ENCODE measurements at places on chromosomes 16 and 17.

GRCh38 chr17:58413684-58414083 lies 3.6 kb downstream of the RNF43 start:
- DNase-seq, result no peak

DNA sequence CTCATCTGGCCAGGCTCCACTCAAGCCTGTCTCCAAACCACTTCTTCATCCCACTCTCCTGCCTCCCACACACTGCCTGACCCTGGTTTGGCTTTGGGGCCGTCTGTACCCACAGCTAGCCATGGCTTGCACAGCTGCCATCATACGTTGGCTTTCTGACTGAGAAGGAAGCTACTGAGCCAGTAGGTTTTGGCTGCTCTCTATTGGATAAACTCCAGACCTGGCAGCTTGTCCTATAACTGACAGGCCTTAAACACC lies 3.9 kb downstream of the MIF4GD start:
- DNase-seq, result no peak

DNA sequence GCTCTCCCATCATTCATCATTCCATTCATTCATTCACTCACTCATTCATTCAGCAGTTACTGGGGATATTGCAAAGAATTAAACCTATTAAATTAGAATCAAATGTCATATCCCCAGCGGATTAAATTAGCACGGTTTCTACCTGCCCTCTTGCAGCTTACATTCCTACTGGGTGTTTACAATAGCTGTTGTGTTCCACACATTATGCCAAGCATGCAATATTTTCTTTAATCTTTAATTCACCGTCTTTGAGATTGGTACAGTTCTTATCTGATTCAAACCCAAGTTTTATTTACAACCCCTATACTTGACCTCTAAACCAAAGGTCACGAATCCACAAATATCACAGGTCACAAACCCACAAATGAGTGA lies 727 bp upstream of the USP31 start:
- no peak for DNase-seq

- DNase-seq, result no peak
Measured at GRCh38 chr16:19292186-19292585, 6.7 kb downstream of the CLEC19A start.

DNA sequence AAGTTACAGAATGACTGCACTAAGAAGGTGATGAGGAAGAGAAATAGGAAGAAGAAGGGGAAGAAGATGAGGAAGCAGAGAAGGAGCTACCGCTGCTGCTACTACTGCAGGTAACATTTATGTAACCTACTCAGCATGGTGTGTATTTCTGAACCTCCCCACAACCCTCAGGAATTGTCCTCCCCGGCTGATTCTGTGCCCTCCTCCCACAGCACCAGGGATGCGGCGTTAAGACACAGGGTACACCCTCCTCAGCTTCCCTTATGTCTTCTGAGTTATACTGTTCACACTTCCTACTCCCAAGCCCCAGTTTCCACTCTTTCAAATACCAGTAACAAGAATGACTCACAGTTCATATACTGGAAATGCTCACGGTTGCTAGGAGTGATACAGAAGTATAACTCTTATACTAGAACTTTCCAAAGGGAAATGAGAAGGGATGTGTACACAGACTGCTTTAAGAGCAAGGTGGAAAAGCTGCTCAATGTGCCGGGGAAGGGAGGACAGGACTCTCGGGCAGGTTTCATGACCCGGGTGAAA lies 224.5 kb upstream of the PSMD7 start:
- no peak for DNase-seq

DNA sequence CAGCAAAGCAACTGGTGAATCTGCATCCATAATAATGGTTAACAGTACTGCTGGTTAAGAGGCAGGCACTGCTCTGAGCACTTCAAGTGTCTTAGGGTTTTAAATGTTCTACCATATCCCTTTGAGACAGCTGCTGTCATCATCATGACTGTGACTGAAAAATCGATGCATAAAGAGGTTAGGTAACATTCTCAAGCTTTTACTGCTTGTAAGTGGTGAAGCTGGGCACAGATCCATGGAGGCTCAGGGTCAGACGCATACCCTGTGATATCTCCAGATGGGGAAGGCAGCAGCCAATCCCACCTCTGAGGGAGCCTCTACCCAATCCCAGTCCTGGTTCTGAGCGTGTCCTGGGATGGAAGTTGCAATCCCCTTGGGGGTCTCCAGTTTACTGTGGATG lies 57.6 kb upstream of the SOX9 start:
- no peak for DNase-seq

DNA sequence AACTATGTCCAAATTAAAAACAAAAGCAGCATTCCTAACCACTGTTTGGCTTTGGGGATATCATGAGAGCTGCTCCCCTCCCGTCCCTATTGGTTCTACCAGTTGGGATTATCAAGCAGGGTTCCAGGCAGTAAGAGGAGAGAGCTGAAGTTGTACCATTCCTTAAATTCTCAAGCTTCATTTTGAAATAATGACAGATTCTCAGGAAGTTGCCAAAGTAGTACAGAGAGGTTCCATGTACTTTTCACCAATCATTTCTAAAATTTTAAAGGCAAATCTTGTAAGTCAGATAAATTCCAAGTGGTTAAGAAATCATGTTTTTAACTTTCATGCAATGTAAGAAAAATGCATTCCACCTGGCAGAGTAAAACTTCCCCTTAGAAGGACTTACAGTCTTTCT lies 36.9 kb downstream of the TEX2 start:
- peak; percentile 16 for DNase-seq

GRCh38 chr17:81510785-81511553 lies 1.6 kb downstream of the ACTG1 start:
- no peak for DNase-seq

DNA sequence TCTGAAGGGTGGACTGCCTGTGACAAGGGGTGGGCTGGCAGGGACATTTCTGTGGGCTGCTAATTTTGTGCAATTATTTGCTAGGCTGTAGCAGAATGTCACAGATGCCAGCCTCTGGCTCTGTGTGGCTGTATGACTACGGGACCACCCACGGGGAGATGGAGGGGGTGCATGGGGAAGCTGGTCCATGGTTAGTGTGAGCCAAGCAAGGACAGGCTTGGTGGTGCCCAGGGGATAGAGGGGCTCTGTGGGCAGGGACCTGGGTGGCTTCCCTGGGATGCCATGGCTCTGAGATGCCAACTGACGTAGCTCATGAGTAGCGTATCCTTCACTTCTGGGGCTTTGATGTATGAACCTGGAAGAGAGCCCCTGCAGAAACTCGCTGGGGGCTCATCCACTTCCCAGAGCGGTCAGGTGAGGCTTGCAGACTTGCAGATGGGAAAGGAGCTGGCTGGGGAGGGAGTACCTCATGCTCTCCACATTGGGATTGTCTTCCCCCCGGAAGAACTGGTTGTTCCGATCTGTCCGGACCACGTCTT lies 87.2 kb downstream of the TBC1D16 start:
- no peak for DNase-seq

GRCh38 chr17:63156986-63157385 lies 191.0 kb downstream of the TANC2 start:
- DNase-seq, result no peak

GRCh38 chr16:83238949-83239691 lies 568.7 kb upstream of the HSBP1 start:
- DNase-seq, result no peak

DNA sequence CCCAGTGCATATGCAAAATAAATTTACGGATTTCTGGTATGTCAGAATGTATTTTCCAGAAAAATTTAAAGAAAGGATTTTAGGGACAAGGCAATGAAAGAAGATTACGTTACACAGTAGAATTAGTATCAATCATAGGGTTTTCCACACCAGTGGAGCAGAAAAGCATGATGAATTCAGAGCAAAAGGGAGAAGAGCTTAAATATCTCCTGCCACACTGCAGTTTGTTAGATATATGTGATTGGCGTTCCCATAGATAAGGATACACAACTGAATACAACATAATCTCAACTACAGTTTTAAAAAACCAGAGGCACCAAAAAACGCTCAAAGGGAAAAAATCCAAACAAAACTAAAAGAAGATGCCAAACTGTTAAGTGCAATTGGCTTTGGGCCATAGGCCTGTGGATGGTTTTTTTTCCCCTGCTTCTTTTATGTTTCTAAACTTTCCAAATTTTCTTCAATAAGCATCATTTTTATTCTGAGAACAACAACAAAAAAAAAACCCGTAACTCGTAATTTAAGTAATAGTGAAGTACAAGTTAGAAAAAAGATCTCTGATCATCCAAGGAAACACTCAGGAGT lies 22.3 kb downstream of the MARF1 start:
- DNase-seq, result no peak

DNA sequence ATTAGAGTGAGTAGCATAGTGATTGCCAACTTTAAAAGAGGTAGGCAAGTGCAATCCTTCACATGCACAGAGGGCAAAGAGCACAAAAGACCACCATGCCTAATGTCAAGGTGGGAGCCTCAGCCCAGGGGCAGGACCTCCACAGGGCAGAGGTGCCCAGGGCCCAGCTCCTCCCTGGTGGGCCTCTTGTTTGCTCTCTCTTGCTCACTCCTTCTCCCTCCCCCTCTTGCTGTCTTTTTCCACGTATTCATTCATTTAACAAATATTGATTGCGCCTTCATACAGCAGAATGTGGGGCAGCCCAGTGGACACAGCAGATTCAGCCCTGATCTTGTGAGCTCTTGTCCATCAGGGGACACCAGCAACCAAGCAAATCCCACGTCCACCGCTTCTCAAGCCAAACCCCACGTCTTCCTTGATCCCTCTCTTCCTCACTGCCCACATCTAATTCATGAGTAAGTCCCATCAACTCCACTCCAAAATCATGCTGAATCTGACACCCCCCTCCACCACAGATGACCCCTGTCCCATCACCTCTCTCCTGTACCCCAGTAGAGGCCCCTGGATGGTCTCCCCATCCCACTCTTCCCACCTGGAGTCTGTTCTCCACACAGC lies 44.1 kb upstream of the RPL38 start:
- no peak for DNase-seq

GRCh38 chr17:79007504-79008381 lies 1.8 kb downstream of the CANT1 start:
- DNase-seq, result no peak

GRCh38 chr16:14375132-14375491 lies 254.9 kb downstream of the PARN start:
- peak; percentile 81 for DNase-seq

DNA sequence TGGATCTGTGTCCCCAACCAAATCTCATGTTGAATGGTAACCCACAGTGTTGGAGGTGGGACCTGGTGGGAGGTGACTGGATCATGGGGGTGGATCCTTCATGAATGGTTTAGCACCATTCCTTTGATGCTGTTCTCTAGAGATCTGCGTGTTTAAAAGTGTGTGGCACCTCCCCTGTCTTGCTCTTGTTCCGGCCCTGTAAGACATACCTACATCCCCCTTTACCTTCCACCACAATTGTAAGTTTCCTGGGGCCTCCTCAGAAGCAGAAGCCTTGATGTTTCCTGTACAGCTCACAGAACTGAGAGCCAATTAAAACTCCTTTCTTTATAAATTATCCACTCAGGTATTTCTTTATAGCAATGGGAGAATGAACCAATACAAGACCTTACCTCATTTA lies 257.7 kb downstream of the XYLT1 start:
- no peak for DNase-seq

GRCh38 chr16:84673561-84673960 lies 25.2 kb downstream of the KLHL36 start:
- no peak for DNase-seq

GRCh38 chr17:32503251-32504165 lies 16.7 kb downstream of the CDK5R1 start:
- DNase-seq, result peak; percentile 41

DNA sequence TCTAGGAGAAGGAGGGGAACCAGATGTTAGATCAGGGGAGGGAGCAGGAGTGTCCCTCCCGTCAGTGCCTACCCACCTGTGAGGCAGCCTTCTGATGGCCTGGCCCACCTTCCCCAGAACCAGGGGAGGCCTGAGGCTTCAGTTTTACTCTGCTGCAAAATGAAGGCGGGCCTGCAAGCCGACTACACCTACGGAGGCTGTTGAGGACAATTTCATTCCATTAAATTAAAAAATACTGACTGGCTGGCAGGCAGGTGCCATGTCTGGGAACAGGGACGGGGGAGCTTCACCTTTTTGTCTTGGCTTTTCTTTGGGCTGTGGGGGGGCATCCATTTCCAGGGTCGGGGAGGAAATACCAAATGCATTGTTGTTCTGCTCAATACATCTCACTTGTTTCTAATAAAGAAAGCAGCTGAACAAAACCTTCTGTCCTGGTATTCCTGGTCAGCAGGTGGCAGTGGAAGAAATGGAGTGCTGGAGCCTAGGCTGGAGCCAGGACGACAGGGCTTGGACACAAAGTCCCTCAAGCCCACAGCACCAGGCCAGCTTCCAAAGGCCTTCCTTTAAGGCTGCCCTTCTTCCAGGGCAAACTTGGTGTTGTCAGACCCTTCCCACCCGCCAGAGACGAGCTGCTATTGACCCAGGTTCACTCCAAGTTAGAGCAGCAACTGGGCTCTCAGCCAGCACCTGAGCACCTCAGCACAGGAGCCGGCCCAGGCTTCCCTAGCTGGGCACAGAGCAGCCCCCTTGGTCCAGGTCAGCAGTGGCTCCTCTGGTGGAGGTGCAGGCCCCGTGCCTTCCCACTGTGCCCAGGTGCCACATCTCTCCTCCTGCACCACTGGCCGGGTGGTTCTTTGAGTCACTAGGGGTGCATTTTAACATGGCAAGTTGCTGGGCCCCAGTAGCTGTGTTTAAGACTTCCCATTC lies 23.5 kb downstream of the PLCD3 start:
- no peak for DNase-seq

DNA sequence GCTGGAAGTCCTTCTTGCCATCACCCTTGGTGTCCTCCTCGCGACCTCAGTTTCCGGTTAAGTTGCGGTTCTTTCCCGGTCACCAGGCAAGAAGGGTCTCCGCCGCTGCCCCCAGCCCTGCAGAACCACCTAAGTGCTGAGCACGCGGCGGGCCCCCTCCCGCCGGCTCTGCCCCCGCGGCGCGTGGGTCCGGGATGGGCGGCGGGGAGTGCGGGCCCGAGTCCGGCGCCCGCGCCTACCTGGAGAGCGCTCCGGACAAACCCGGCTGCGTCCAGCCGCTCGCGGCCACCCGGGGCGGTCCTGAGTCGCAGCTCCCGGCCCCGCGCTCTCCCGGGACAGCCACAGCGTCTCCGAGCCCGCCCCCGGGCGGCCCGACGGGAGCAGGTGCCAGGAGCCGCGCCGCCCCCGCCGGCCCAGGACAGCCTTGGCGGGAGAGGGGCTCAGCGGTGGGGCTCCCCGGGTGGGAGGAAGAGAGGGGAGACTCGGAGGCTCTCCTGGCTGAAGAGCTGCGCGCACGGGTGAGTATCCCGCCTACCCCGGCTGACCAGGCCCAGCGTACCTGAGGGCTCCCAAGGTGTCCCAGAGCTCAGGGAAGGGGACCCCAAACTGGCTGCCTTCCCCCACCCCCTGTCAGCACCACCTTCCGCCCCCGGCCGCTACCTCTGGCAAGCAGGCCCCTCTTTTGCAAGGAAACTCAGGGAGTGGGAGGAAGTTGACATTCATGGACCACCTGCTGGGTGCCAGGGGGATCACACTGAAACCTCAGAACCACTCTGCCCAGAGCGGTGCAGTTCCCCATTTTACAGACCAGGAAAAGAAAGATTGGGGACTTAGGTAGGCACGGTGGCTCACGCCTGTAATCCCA lies 22.2 kb upstream of the C17orf113 start:
- no peak for DNase-seq

DNA sequence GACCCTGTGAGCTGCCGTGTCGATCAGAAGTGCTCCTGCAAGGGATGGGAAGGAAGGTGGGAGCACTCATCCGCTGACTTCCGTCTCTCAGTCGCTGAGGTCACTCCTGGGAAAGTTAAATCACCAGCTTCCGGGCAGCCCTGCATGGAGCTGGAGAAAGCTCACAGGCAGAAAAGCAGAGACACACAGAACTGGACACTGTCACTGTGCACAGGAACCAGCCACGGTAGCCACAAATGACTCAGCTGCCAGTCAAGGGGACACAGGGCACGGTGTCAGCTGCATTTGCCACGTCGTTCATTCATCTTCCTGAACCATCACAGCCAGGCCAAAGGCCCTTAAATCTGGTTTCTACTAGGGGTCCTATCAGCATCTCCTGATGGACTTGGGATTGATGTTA lies 226.4 kb upstream of the PSMD7 start:
- DNase-seq, result no peak

Data from fibroblast of skin of right biceps (primary cell).